ENCODE measurements at places on chromosomes 3 and 15.

DNA sequence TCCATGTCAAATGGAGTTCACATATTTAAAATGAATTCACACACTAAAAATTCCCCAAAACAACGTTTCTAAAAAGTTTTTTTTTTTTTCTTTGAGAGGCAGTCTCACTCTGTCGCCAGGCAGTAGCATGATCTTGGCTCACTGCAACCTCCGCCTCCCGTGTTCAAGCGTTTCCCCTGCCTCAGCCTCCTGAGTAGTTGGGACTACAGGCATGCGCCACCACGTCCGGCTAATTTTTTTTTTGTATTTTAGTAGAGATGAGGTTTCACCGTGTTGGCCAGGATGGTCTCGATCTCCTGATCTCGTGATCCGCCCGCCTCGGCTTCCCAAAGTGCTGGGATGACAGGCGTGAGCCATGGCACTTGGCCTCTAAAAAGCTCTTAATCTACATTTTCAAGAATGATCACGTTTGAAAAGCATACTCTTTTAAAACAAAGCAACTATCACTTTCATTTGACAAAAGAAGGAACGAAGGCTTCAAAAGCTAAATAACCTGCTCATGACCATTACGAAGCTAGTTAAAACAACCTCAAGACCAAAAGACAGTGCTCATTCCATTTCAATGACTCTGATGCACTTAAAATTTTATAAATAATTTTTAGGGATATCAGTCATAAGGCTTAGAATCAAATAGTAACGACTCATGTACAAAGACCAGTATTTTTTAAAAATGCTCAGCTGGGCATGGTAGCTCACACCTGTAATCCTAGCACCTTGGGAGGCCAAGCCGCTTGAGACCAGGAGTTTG lies 5.5 kb downstream of the UBE3A start:
- no peak for DNase-seq

DNA sequence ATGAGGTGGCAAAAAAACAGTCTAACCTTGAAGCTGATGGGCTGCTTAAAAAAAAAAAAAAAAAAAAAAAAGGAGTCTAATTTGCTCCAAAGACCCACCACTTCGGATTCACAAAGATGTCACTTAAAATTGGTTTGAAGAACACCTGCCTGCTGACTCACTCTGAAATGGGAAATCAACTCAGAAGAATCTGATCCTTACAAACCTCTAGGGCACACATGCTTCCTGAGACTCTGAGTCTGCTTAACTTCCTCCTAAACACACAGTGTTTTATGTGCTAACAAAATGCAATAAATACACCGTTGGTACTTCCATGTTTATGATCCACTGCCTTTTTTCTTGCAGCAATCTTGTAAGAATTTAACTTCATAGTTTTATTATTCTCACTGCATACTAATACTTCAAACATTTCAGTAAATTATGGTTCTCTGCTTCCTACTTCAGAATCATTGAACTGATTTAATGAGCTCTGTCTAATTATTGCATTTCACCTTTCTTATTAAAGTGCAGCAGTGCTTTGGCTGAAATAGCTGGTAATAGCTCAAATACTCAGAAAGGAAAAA lies 73.0 kb upstream of the FRMD4B start:
- no peak for DNase-seq

GRCh38 chr3:58340594-58341244 lies 8.0 kb downstream of the PXK start:
- no peak for DNase-seq

GRCh38 chr3:135182364-135182998 lies 387.4 kb downstream of the EPHB1 start:
- no peak for DNase-seq

- DNase-seq: no peak
Observed at GRCh38 chr15:69792823-69793222, 304.9 kb downstream of the TLE3 start.

GRCh38 chr3:52339612-52340011 lies 23.5 kb downstream of the DNAH1 start:
- DNase-seq: peak; percentile 74

GRCh38 chr15:23647421-23648370 lies at the start of gene MAGEL2:
Gene MAGEL2 (minus strand): TSS chr15:23647867. CDS start chr15:23647742, 125 bp downstream.
- DNase-seq: peak; percentile 3

- no peak for DNase-seq
Observed at GRCh38 chr3:31439890-31440750, 92.6 kb upstream of the STT3B start.

- peak; percentile 27 for DNase-seq
Observed at GRCh38 chr3:52787672-52788625, 6.6 kb upstream of the ITIH3 start.

DNA sequence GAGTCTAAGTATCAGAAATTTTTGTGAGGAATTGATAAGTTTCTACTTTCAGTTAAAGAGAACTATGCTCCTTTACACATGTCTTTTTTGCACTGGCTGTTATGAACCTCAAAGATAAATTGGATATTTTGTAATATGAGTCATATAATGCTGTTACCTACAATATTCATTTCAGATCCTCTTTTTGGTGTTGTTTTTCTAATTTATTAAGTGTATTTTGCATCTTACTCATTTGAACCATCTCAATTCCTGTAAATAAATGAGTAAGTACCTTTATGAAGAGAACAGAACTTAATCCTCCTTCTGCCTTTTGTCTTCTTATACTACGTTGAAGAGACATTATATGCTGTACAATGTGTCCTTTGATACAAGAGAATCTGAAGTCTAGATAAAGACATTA lies 74.4 kb downstream of the ZIC1 start:
- DNase-seq: no peak

DNA sequence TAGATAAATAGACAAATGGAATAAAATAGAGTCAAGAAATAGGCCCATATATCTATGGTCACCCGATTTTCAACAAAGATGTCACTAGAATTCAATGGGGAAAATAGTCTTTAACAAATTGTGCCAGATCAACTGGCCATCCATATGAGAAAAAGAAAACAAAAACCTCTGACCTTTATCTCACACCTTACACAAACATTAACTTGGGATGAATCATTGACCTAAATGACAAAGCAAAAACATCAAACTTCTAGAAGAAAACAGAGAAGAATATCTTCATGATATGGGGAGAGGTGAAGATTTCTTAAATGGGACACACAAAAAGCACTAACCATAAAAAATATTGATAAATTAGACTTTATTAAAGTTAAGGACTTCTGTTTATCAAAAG lies 31.9 kb downstream of the ITGA11 start:
- no peak for DNase-seq

GRCh38 chr3:170493712-170494182 lies 75.1 kb downstream of the CLDN11 start:
- DNase-seq: no peak

- DNase-seq: peak; percentile 4
Observed at GRCh38 chr15:21261396-21261964, 178.8 kb downstream of the POTEB3 start.

GRCh38 chr3:29520764-29521163 lies 239.9 kb downstream of the RBMS3 start:
- DNase-seq: no peak

- DNase-seq: no peak
Observed at GRCh38 chr3:62236016-62236415, 137.3 kb downstream of the FEZF2 start.

DNA sequence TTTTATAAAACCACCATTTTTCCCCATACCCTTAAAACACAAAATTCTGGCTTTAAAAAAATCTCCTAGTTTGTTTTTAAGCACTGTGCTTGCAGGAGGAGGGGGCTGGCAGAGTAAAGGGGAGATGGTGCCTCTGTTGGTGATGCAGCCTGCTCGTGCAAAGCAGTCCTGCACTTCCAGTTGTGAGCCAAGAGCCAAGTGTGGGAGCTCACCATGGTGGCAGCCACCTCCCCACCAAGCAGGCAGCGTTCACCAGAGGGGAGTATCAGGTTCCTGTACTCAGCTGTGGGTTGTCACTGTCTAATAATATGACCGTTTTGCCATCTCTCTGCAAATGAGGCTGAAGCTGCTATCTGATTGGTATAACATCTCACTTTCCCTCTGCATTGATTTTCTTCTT lies 164.8 kb downstream of the SYNPR start:
- DNase-seq: no peak

GRCh38 chr3:31701286-31701685 lies 168.6 kb downstream of the STT3B start:
- DNase-seq: no peak

DNA sequence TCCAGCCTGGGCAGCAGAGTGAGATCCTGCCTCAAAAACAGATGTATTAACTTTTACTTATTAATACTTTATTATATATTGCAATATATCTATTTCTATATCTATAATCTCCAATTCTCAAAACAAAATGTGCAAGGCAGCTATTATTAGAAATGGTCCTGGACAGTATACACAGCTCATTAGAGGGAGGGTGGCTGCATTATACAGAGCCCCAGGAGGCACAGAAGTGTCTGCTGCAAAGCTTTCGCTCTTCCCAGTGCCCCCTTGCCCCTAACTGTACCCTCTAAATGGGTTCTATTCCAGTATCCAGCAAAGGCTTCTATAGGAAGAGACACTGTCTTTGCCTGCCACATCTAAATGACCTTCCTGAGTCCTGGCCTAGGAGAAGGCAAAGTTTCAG lies 24.5 kb downstream of the ARL14 start:
- DNase-seq: no peak

- DNase-seq: no peak
Observed at GRCh38 chr3:13378155-13378554, 42.0 kb downstream of the NUP210 start.

- no peak for DNase-seq
Observed at GRCh38 chr15:58058729-58059128, 6.8 kb downstream of the ALDH1A2 start.

Measured in SK-N-DZ (cell line).